Forelimb muscle (tissue), 1 donor: ENCODE measurements at places on chromosomes 11 and 22. TPM values are rescaled to one million over a fixed set of nuclear protein-coding genes. Genes with fewer than 3 reads are reported as not detected.

GRCh38 chr22:49446759-49447710 is 380.6 kb downstream of the BRD1 start:
- DNase-seq = no peak

DNA sequence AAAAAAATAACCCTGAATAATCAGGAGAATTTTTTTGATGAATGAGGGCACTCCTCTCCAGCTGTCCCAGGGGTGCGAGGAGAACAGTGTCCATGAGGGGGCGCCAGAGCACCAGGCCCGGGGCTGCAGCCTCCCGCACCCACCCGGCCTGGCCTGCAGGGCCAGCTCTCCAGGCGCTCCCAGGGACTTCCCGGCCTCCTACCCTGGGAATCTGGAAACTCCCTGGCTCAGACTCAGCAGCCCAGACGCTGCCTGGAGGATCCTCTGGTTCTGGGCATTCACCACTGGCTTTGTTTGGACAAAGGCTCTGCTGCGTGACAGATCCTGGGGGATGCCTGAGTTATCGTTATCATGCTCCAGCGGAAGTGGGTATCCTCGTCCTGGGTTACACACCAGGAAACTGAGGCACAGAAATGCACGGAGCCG is 31.0 kb downstream of the MCM5 start:
- DNase-seq = peak; percentile 17

- DNase-seq = no peak
Measured at GRCh38 chr22:21985214-21985613, 2.6 kb upstream of the TOP3B start.

DNA sequence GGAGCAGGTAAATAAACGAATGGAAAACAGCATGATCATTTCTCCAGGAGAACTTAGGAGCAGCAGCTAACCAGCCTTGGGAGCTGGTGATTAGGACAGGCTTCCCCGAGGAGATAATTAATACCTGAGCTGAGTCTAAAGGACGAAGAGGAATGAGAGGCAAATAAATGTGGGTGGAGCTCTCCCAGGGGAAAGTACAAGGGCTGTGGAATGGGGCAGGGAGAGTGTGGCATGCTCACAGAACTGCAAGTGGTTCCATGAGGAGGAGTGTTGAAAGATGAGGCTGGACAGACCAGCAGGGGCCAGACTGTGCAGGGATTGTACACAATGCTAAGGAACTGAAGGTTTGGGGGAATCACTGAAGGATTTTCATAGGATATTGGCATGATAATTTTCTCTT is 14.2 kb upstream of the TLCD5 start:
- no peak for DNase-seq

DNA sequence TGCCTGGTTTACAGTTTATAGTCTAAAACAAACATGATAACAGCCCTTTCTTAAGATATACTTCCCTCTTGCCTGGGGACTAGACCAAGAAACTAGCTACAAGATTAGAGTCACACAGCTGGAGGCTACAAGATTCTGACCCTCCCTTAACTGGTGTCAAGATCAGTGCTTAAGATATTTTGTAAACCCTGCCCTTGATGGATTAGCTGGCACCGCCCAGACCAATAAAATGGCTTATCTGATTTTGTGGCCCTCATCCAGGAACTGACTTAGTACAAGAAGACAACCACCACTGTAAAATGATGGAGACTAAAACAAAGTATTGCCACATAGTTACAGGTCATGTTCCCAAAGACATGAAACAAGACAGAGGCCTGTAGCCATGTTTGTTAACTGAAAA is 53.4 kb downstream of the FAM181B start:
- DNase-seq = no peak

DNA sequence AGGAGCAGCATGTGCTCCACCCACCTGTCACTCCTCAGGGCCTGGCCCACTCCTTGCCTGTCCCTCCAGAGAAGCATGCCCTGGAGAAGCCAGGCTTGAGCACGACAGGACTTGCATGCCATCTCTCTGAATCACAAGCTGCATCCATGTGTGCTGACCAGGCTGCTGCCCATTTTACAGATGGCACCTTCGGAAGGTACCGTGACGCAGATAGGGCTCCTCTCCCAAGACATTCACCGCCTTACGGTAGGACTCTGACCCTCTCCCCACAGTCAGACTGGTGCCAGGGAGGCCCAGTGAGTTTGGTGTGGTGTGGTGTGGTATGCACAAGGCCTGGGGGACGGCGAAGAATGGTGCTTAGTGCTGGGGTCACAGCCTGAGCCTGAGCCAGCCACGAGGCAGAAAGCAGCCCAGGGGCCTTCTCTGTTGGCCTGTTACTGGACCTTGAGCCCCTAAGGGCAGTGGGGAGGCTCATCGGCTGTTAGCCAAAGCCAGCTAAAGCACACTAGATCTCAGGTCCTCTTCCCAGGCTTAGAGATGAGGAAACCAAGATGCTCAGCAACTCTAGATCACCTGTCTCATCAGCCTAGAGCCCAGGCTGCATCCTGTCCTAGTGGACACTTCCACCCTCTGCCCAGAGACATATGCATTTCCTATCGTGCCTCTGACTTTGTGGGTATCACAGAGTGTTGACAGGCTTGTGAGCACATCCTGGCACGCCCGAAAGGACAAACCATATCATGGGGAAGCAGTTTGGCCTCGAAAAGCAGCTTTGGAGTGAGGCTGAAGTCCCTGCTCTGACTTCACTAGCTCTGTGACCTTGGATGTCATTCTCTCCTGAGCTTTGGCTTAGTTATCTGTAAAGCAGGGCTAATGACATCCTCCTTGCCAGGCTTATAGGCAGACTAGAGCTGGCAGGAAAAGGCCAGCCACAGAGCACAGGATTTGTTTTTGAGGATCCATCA is 17.8 kb downstream of the CYB5R2 start:
- DNase-seq = no peak

GRCh38 chr22:26460202-26460601 is 23.4 kb downstream of the HPS4 start:
- no peak for DNase-seq

DNA sequence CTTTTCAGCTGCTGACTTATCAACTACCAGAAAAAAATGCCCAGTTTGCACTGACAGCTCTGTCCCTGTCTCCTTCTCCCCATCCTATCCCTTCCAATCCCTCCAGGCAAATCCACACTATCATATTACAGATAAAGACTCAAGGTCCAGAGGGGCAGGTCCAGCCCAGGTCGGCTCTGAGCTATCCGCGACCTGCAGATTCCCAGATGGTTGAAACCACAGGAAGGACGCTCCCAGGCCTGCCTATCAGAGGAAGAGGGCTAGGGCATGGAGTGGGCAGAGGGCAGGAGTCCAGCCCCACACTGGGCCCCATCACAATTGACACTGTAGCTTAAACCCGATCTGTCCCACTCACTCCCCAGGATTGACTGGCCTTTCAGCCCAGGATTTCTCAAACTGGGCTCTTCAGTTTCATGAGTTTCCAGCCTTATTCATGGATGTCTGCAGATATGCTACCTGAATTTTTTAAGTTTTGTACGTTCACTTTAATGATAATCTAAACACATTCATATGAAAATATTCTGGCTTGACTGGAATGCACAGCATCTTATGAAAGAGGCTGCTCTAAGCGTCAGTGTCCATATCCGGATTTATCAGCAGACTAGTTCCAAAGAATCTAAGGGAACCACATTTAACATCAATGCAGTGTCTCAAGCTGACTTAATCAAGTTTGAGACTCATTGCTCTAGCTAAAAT is 16.4 kb upstream of the FCHSD2 start:
- DNase-seq = no peak

- DNase-seq = no peak
Measured at GRCh38 chr11:108206171-108206570, 16.3 kb downstream of the NPAT start.

GRCh38 chr22:42967005-42967404 is 47.9 kb downstream of the PACSIN2 start:
- no peak for DNase-seq

DNA sequence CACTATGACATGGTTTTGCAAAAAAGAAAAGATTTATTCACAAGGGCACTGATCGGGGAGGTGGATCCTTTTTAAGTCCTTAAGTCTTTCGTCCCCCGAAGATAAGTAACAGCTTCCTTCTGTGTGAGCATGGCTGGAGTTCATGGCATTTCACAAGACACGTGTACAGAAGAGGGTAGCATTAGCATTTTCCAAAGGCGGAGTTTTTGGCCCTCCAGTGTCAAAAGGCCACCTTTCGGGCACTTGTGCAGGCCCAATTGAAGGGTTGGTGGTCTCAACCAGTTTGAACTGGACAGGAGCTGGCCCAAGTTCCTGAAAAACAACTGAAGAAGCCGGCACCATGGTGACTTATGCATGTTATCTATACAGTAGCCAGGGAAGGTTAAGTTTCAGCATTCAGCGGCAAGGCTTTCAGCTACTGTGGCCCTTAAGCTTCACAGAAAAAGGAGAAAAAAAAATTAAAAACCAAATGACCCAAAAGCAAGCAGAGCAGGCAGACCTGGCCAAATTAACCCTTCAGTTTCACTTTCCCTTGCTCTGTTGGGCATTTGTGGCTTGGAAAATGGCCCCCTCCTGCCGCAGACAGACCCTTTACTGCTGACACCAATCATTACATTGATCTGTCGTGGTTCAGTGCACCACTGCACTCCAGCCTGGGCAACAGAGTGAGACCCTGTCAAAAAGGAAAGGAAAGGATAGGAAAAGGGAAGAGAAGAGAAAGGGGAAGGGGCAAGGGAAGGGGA is 18.7 kb downstream of the ZNF74 start:
- DNase-seq = no peak

DNA sequence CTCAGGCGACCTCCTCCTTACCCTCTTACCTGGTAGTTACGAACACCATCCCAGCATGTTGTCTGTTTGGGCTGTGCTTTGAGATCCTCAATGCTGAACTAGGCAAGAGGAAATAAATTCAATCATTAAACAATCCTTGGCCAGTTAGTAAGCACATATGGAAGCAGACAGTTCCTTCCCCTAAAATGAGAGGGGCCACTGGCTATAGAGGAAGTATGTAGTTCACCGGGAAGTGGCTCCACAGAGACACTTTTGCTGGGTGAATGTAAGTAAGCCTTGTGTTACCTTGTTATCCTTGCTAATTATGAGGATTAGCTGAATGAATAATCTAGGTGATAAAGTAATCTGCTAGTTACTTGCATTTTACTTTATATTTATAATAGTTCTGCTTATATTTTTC is 2.9 kb downstream of the THYN1 start:
- no peak for DNase-seq

DNA sequence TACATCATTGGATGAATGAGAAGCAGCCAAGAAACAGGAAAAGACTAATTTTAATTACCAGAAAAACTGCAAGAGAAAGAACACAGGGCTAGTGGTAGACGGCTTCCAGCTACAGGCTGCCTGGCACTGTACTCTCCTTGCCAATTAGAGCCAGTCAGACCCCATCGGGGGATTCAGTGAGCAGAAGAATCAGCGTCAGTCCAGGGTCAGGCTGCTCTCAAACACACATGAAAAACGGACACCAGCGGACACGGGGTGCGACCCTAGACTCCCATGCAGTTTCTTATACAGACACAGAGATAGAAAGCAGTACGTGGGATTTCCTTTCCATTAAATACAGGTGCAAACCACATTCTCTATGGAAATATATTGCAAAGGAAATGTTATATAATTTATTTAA is 1.1 kb upstream of the CNTN5 start:
- no peak for DNase-seq

DNA sequence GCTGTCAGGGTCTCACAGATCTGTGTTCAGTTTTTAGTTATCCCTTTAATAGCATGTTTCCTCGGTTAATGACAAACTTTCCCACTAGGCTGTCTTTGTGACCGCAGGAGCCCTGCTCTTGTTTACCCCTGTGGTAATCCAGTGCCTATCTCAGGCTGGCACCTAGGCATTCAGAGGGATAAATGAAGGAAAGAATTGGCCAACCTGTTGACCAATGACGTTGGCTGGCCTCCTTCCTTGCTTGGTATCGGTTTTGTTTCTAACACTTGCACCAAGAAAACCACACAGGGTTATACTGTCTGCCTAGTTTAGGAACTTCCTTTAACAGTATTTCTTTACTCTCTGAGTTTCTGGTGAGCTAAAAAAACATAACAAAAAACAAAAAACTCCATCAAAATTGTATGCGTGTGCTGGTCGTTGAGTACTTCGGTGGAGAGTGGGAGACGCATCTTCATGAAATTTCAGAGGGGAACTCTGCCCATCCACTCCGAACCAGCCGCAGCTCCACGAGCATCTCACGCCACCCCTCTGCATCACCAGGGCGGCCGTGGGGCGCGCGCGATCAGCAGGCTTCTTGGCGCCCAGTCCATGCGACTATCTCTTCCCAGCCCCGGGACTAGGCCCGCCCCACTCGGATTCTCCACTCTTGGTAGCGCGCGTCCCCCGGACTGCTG is 563 bp upstream of the ENDOD1 start:
- DNase-seq = no peak

- DNase-seq = no peak
Measured at GRCh38 chr11:101862391-101863233, 52.2 kb upstream of the CEP126 start.

DNA sequence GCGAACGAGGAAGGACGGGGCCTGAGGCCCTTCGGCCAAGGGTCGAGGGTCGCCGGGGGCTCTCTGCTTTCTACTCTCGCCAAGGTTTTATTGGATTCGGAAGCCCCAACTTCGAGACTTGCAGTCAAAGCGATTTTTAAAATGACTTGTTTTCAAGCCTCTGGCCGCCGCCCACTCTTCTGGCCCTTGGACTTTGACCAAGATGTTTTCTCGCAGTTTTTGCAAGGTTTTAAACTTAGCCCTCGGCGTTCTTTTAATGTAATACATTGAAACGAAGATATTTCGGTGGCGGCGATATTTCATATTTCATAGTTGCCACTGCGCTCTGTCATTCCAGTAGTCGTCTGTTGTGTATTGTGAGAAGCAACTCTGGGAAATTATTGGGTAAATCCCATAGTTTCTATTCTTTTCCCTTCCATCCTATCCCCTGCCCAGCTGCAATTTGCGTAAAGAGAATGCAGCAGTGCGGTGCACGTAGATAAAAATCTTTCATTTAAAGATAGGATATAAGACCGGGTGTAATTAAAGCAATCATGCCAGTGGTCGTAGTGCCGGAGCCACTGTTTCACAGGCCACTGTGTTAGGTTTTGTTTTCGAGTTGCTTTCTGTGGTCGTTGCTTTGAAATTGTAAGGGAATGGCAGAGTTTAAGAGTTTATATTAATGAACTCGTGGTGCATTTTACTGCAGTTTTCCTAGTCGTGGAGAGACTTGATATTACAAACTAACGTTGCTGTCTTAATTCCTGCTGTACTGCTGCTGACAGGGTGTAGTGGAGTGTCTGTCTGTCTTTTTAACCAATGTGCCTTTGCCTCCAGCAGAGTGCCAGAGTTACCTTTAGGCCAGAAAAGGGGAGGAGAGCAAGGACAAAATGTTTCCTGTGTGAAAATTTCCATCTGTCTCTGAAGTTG is 702 bp downstream of the BIRC2 start:
- DNase-seq = peak; percentile 28

GRCh38 chr11:57476047-57476756 is 15.9 kb downstream of the RTN4RL2 start:
- DNase-seq = no peak

The OR4P4 gene
- not detected for polyA plus RNA-seq

The SERHL2 gene
- 3.2 TPM for polyA plus RNA-seq

The NXPE4 gene
- polyA plus RNA-seq = not detected

The APOA1 gene
- polyA plus RNA-seq = 0.80 TPM

The WBP2NL gene
- polyA plus RNA-seq = 1.7 TPM

The PRRG4 gene
- polyA plus RNA-seq = 0.11 TPM
